ENCODE measurements at places on chromosomes 4 and X.

- DNase-seq = no peak
Measured at GRCh38 chr4:82360298-82361177, 13.3 kb downstream of the HNRNPD start.

DNA sequence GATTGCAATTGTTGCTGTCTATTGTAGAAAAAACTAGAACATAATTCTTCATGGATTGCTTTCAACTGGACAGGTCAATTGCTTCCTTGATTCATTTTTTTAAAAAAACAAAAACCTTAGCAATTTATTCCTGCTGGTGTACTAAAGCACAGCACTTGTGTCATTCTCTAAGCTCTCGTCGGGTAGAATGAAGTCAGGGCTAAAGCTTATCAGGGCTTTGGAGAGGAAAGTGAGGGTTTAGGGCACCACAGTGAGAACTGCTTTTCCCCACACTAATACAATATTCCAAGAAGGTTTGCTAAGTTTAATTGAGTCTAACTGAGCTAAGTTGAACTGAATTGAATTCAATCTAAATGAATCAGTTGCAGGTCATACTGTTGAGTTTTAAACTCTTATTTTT lies 76.4 kb upstream of the TLR3 start:
- no peak for DNase-seq

DNA sequence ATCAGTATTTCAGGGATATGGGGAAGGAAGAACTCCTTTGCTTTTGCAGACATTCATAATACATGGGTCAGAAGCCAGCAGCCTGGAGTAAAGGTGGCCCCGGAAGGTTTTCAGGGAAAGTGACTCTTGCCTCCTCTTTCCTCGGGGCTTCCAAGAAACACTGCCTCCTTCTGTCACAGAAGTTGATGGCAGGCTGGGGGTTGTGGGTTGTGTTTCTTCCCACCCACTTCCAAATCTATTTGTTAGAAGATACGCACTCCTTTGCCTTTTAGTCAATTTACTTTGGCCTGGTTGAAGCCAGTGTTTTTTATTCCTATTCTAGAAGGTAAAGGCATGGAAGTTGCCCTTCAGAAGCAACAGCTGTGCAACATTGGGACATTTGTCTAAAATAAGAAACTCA lies 19.7 kb downstream of the KIT start:
- no peak for DNase-seq

DNA sequence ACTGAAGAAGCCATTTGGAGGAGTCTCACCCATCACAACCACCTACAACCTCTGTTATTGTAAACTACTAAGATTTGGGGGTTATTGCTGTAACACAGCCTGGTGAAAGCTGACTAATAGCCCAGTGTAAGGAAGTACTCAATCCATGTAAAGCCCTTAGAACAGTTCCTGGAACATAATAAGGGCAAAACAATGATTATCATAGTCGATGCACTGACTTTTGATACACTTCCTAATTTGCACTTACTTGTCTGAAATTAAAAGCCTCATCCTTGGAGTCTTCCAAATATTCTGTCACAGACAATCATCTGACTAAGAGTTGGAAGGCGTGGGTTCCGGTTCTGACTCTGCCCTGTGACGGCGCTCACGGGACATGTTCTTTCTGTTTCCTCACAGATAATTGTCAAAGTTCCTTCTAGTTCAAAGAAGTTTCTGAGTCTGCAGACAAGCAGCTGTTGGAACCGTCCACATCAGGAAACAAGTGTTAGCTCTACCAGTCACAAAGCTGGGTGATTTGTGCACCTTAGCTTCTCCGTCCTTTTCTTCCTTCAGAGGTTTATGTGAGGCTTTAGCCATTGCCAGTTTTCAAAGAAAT lies 33.4 kb upstream of the RASGEF1B start:
- peak; percentile 27 for DNase-seq

GRCh38 chr4:955931-956381 lies 17.4 kb downstream of the DGKQ start:
- no peak for DNase-seq

DNA sequence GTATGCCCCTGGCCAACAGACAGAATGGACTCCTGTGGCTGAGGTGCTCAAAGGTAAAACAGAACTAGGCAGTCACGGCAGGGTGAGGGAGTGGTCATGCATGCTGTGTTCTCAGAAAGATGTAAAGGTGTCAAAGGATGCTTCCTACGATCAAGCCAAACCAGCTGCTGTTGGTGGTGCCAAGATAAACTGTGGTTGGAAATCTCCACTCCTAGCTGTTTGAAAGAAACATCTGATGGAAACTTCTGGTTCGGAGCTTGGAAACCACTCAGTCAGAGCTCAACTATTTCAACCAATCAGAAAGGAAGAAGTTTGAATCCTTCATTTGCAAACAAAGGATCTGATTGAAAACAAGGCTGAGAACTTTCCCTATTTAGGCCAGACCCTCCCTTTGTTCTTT lies 68.5 kb upstream of the DDX60 start:
- DNase-seq = no peak
